Head of caudate nucleus (tissue), 42 donors: ENCODE measurements at places on chromosomes 4 and X.

- DNase-seq, result no peak
Measured at GRCh38 chr4:67084783-67085182, 460.5 kb downstream of the CENPC start.

- DNase-seq, result no peak
Measured at GRCh38 chr4:10023806-10024205, 2.5 kb upstream of the SLC2A9 start.

DNA sequence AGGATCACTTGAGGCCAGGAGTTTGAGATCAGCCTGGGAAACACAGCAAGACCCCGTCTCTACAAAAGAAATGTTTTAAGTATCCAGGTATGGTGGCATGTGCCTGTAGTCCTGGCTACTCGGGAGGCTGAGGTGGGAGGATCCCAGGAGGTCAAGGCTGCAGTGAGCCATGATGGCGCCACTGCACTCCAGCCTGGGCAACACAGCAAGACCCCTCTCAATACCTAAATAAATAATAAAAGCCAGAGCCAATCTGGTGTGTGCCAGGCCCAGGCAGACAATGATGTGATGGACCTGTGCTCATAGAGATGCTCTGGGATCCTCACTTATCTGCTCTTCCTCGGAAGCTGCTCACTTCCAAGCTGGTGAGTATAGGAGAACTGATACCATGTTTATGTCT is 18.2 kb upstream of the SASH3 start:
- DNase-seq, result no peak

- no peak for DNase-seq
Measured at GRCh38 chr4:54872261-54872660, 214.5 kb downstream of the KIT start.

DNA sequence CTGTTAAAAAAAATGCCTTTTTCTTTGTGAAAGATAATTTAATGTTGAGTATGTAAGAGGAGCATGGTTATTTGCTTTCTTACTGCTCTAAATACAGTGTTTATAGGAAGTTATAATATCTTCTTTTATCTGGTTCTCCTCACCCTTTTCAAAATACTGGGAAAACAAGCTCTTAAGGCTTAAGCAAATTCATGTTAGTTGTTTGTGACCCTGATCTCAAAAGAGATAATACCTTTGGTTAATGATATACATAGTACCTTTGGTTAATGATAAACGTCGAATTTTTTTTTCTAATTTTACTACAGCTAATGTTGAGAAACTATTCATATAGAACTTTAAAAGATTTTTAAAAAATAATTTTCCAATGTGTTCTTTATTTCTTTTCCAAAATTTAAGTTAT is 180.1 kb downstream of the RAPGEF2 start:
- no peak for DNase-seq

GRCh38 chrX:45850775-45851433 is 650.2 kb upstream of the DIPK2B start:
- DNase-seq, result no peak

DNA sequence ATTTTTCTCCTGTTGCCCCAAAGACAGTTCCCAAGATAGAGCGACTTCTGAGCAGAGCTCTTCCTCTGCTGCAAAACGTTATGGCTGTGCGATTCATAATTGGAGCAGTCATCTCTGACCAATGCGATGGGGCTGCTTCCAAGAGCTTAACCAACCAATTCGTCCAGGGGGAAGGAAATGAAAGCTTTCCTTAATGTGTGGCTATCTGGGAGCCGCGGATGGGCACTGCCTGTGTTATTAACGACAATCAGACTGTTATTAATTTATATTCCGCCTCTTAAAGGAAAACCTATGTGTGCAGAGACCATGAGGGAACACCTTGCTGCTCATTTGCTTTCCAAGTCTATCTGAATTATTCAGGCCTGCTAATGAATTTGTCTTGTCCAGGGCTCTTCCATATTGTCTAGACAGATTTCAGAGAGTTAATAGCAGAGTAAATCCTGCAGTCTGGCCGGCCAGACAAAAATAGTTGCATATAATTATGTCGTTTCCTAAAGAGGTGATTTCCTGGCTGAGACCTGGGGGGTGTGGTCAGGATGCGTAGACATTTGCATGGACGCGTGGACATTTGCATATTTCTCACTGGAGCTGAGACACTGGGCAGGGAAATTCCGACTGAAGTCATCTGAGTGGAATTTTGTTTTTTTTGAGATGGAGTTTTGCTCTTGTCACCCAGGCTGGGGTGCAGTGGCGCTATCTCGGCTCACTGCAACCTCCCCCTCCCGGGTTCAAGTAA is 135.4 kb downstream of the HMX1 start:
- no peak for DNase-seq

GRCh38 chr4:114085611-114086345 is 106.3 kb upstream of the ARSJ start:
- DNase-seq, result no peak

DNA sequence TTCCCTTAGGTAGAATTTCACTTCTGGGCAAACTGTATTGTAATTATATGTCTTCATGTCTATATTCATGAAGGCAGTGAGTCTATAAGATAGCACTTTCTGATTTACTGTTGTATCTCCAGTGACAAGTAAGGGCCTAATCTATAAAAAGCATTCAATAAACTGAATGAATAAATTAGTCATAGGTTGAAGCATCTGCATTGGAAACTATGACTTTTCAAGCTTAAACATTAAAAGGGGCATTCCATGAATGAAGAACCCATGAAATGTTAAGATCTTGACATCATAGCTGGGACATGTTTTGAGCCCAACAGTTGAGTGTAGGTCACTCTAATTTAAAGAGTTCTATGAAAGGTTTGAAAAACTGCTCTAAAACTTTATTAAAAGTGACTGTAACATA is 159.3 kb upstream of the LCORL start:
- DNase-seq, result no peak

DNA sequence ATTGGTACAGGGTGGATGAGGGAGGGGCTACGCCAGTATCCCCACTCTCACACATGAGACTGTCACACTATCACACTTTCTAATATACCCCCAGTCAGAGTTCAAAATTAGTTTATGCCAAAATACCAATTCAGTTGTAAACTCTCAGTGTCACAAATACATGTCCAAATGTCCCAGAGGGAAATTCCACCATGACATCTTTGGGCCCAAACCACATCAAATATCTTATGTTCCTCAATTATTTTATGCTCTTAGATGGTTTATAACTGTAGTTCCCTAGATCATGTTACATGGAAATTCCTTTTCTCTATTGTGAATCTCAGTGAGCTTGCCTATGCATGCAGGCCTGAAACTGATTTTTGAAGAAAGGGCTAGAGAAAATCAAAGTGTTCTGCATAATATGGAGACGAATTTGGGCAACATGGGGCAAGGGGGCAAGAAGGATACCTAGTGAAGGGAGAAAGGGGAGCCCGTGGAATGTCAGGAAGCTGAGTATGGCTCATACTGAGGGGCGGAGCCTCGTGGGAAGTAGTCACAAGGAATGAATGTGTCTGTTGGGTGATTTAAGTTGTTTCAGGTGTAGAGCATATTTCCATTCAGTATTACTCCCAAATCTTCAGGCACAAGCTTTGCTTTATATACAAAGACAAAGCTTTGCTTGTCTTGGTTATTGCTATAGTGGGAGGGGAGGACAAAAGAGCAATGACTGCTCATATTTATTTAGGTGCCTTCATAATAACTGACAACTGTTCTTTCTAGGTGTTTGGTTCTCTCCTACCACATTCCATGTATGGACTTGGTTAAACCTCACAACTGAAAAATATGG is 40.8 kb downstream of the CLNK start:
- no peak for DNase-seq

DNA sequence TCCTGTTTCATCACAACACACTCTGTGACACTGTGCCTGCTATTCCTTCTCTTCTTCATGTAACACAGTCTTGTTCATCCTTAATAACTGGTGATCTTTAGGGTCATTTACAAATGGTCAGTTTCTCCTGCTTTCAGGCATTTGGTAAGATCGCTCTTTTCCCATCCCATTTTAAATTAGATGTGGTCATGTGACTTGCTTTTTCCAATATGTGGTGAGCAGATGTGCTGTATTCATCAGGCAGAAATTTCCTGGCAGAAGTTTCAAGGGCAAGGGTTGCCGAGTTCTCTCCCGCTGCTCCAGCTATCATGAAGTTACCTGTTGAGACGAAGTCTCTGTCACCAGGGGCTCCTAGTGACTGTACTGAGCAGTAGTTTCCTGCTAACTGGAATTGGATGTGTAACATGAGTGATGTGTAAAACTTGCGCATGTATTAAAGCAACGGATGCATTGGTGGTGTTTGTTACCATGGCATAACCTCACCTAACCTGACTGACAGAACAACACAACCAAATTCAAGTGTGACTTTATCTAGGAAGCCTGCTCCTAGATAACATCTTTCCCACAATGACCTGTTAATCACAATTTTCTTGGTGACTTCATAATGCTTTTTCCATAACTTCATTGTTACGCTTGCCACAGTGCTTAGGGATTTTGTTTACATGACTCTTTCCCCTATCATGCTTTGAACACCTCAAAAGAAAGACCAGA is 29.5 kb upstream of the BMPR1B start:
- no peak for DNase-seq

- DNase-seq, result no peak
Measured at GRCh38 chr4:38715050-38715449, 51.1 kb downstream of the KLF3 start.

- no peak for DNase-seq
Measured at GRCh38 chr4:13309751-13310150, 174.4 kb downstream of the RAB28 start.

GRCh38 chrX:24169211-24169610 is 19.7 kb downstream of the ZFX start:
- no peak for DNase-seq

- no peak for DNase-seq
Measured at GRCh38 chr4:16573739-16574138, 324.7 kb downstream of the LDB2 start.

DNA sequence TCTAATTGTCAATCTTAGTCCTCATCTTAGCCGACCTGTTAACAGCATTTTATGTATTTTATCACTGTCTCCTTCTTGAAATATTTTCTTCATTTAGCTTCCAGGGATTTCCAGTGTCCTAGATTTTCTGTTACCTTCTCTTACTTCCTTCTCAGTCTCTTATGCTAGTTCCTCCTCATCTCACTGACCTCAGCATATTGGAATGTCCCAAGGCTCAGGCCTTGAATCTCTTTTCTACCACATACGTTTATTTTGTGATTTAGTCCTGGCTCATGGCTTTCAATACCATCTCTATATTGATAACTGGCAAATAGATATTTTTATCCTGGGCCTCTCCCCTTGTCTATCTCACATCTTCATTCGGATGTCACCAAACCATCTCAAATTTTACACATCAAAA is 61.1 kb downstream of the IQCM start:
- no peak for DNase-seq

GRCh38 chr4:164571593-164572390 is 182.1 kb upstream of the SMIM31 start:
- no peak for DNase-seq

GRCh38 chr4:56513517-56513916 is 7.9 kb downstream of the ARL9 start:
- no peak for DNase-seq

- no peak for DNase-seq
Measured at GRCh38 chr4:113907559-113907958, 71.9 kb downstream of the ARSJ start.

DNA sequence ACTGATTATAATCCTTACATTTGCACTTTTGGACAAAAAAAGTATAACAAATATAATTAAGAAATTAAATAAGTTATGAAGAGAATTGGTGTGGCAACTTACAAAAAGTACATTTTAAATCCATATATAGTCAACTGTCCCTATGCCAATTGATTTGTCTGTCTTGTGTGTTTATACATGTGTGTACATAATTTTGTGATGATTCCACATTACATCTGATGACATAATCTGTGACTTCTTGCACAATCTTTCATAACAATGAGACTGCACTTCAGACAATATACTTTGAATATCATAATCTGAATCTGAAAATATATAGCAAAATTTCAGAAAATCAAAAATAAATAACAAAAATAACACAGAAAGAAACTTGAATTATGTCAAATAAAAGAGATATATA is 953.4 kb downstream of the FAT4 start:
- DNase-seq, result no peak

DNA sequence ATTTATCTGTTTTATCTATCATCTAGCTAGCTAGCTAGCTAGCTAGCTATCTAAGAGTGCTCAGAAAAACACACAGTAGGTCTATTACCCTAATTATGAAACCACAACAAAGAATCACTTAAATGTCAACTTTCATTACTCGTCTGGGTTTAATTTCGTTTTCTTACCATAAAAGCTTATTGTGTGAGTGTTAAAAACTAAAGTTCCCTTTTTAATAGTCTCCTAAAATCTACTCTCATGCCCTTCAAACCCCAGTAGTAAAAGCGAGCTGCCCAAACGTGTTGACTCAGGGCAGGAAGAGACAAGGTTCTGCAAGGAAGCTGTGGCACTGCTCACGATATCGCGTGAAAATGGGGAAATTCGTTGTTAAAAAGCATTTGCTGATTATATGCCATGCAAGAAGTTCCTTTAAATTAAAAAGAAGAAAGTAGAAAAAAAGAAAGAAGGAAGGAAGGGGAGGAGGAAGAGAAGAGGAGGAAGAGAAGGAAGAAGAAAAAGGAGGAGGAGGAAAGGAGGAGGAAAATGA is 595 bp downstream of the MBNL3 start:
- DNase-seq, result no peak

DNA sequence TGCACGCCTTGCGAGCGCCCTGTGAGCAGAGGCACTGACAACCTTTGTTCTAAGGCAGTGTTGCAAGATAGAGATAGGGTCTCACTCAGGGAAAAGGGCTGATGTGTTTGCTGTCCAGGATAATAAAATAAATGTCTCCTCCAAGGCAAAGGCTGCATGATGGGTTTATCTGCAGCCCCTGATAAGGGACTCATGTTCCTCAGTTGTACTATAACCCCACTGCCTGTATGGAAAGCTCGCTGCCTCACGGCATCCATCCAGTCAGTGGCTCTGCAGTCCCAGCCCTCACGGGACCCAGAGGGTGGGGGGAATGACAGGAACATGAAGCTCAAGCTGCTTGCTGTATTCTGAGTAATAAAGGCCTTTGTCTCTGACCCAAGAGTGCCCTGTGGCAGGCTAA is 22.6 kb downstream of the BCLAF3 start:
- no peak for DNase-seq

GRCh38 chrX:129461801-129462456 is 61.4 kb downstream of the SMARCA1 start:
- DNase-seq, result no peak

GRCh38 chr4:1047976-1048772 is 36.7 kb downstream of the FGFRL1 start:
- DNase-seq, result no peak

GRCh38 chrX:97267396-97268181 is 383.9 kb downstream of the RPA4 start:
- no peak for DNase-seq

- DNase-seq, result no peak
Measured at GRCh38 chr4:108010167-108010566, 20.5 kb downstream of the HADH start.

- no peak for DNase-seq
Measured at GRCh38 chrX:131895807-131896206, 127.3 kb upstream of the STK26 start.
